ENCODE measurements at places on chromosomes 11 and 22.

DNA sequence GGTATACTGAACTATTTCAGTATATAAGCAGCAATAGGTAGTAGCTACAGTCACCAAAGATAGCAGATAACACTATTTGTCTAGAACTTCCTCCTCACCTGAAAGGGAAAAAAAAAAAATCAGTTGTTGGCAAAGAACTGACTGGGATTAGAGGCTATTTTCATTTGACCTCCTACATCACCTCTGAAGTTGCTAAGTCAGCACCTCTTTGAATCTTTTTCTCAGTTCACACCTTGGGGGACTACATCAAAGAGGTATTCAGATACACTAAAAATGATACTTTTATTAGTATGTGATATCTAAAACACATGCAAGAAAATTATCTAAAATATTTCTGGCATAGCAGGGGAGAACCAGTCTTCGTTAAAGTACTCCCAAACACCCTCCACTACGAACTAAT is 16.2 kb downstream of the MSANTD2 start:
- no peak for DNase-seq

DNA sequence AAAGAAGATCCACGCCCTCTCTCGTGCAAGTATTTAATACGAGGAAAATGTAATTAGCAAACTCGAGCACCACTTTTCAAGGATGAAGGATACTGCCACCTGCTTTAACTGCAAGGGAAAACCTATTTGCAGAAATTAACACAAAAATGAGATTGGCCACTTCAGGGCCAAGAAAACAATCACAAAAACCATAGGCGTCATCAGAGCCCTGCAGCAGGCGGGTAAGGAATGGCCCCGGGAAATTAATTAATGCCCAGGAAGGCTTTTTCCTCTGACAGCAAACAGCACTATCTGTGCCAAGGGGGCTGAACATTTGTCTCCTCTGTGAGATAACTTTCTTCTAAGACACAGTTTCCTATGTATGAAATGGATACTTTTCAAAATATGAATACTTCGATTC is 255.7 kb downstream of the CTTN start:
- no peak for DNase-seq

DNA sequence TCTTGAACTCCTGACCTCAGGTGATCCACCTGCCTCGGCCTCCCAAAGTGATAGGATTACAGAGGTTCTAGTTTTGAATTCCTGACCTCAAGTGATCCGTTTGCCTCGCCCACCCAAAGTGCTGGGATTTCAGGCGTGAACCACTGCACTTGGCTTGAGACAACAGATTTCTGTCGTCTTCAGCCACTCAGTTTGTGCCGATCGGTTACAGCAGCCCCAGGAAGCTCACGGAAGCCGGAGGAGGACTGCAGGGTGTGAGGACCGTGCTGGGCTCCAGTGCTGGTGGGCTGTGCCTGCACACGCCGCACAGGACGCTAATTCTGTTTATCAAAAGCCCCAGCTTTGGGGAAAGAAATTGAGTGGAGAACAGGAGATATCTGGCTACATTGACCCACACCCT is 82.0 kb downstream of the CELSR1 start:
- DNase-seq: no peak

DNA sequence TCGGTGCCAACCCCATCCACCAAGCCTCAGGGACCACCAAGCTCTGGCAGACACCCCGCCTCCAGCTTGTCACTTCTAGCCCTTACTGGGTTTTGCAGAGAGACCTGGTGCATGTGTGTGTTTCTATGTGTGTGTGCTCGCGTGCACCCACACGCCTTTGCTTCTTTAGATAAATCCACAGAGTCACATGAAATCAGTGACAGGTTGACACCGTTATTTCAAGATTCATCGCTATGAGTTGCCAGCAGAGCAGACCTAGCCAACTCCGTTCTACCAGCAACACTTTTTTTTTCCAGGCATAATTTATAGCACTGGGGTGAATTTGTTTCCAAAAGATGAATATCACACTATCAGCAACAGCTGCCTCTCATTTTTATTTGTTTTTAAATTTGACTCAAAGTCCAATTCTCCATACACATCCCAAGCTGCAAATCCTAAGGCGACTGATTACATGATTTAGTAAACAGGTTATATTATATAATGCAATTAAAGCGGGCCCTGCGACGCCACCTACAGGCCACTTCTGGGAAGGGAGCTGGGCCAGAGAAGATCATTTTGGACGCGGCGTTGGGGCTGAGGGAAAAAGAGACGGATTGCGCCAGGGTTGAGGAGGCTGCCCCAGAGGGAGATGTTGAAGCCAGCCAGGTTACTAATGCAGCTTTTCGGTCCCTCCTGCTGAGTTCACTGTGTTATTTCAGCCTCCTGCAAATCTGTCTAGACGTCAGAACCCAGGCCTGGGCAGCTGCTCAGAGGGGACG is 150.5 kb downstream of the FEZ1 start:
- peak; percentile 22 for DNase-seq

DNA sequence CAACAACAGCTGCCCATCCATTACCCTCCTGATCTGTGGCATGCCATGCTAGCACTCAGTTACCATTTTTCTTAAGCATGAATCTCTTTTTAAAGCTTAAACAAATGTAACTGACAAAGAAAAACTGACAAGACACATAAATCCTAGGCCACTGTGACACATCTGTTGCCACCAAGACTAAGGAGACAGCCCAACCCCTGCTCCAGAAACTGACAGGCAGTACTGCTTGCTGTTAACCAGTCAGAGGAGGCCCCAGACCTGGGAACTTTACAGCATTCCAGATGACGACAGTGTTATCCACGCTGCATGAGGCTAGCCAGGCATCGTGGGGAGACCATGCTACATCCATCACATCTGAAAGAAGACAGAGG is 33.8 kb downstream of the HIRA start:
- no peak for DNase-seq

DNA sequence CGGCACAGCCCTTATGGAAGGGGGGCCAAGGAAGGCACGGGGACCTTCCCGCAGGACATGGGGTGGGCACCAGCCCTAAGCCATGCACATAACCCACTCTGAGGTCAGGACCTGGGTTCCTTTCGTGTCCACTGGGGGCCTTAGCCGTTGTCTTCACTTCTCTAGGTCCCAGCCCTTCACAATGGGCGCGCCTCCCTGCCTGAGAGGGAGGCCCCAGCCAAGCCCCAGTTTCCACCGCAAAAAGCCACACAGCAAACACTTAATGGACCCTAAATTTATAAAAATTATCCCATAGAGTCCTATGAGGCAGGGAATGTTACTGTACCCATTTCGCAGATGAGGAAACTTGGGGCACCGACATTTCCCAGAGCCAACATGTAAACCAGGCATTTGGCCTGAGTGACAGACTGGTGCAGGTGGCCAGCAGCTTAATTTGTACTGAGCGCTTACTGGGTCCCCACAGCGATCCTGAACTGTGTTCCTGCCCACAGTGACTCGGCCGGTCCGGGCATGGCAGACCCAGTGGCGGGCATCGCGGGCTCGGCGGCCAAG is 1.2 kb downstream of the GAS2L1 start:
- DNase-seq: no peak

GRCh38 chr22:31962387-31963125 is 18.2 kb downstream of the YWHAH start:
- DNase-seq: no peak

GRCh38 chr11:72704028-72704782 is 30.0 kb upstream of the PDE2A start:
- no peak for DNase-seq

DNA sequence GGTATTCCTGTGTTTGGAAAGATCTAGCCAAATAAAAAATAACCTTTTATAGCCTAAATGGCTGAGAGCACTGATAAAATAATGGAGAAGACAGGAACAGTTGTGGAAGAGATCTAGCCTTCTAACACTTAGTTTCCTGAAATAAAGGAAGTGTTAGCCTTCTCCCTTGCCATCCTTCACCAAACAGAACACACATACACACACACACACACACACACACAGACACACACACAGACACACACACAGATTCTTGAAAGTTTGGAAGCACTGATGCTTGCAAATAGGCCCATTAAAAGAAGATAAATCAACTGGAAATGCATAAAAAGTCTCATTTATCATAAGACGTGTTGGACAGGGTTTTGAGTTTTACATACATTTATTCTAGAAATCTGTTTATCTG is 37.5 kb downstream of the KIRREL3 start:
- no peak for DNase-seq

DNA sequence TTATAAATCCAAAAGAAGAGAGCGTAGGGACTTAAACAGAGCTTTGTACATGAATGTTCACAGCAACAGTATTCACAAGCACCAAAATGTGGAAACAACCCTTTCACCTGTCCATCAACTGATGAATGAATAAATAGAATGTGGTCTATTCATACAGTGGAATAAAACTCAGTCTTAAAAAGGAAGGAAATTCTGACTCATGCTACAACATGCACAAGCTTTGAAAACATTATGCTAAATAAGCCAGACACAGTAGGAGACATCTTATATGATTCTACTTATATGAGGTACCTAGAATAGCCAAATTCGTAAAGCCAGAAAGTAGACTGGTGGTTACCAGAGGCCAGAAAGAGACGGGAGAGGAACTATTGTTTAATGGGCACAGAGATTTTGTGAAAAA is 74.3 kb downstream of the SHANK2 start:
- no peak for DNase-seq

- no peak for DNase-seq
These were observed 40.3 kb downstream of the OR5B17 start for GRCh38 chr11:58318532-58318931.

DNA sequence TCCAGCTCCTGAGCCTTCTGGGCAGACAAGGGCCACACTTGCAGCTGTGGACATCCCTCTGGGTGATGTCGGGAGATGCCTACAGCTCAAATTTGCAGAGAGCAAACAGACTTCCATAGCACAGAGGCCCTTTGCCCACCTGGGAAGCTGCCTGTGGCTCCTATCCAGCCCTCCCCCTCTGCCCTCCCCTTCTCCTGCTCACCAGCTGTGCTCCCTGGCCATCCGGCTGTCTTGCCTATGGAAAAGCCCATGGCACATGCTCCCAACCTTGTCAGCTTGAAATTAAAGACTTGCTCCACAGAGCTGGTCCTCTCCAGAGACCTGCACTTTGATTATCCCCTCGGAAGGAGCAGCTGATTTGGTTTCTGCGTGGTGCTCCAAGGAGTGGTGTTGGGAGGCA is 118.9 kb upstream of the NECTIN1 start:
- no peak for DNase-seq

DNA sequence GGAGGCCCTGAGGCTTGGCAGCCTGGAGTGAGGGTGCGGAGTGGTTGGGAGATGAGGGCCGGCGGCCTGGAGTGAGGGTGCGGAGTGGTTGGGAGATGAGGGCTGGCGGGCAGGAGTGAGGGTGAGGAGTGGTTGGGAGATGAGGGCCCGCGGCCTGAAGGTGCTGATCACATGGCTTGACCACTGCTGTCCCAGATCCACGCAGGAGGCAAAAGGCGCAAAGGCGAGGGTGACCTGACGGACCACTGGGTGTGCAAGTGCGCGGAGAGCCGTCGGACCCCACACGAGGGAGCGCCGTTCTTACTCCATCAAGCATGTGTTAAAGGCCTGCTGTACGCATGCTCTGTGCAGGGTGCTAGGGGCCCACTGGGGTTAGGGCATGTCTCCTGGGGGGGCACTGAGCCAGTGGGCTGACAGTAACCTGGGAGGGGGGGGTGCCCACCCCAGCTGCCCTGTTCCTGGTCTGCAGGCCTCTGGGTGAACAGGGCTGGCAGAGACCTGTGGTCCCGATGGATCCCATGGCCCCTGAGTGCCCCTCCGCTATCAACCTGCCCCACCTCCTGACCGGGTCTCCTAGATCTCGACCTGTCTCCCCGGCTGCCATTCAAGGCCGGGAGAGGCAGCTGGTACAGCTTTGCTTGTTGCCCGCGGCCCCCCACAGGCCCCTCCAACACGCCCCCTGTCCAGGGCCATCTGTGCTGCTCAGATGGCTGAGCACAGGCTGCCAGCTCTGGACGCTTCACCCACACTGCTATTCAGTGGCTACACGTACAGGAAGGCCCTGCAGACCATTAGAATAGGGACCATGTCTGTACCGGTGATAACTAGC is 21.1 kb downstream of the MRGPRD start:
- no peak for DNase-seq

DNA sequence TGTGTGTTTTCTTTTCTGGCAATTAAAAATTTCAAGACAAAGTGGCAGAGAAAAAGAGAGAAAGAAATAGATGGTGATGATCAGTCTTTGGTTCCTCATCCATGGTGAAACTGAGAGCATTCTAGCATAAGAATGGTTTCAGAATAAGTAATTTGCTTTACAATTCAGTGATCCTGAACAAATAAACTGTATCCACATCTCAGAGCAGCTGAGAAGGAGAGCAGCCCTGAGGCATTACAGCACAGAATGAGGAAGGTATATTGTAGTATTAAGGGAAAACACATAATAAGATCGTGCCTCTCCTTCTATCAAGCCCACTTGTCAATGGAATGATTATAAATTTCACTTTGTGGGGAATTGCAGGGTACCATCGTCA is 17.4 kb downstream of the LUZP2 start:
- no peak for DNase-seq

- no peak for DNase-seq
These were observed 17.6 kb downstream of the SMIM38 start for GRCh38 chr11:69173331-69173730.

DNA sequence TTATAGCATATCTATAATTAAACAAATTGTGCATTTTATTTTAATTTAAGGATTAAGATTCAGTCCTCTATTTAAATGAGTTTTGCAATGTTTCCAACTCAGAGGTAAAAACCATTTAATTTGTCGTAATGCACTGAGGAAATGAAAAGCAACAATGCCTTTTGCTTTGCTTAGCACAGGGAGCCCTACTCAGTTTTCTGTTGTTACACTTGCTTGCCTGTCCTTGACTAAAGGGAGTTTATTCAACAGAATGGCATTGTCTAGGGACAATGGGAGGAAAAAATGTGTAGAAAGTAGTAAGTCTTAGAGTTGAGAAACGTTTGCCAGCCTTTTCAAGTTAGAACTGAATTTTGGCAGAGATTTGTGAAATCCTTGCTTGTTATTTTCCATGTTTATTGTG is 734.2 kb upstream of the ANO3 start:
- no peak for DNase-seq

GRCh38 chr11:62061356-62062222 is 62.2 kb upstream of the INCENP start:
- no peak for DNase-seq

- no peak for DNase-seq
These were observed 86.3 kb downstream of the SNX19 start for GRCh38 chr11:130829920-130830511.

DNA sequence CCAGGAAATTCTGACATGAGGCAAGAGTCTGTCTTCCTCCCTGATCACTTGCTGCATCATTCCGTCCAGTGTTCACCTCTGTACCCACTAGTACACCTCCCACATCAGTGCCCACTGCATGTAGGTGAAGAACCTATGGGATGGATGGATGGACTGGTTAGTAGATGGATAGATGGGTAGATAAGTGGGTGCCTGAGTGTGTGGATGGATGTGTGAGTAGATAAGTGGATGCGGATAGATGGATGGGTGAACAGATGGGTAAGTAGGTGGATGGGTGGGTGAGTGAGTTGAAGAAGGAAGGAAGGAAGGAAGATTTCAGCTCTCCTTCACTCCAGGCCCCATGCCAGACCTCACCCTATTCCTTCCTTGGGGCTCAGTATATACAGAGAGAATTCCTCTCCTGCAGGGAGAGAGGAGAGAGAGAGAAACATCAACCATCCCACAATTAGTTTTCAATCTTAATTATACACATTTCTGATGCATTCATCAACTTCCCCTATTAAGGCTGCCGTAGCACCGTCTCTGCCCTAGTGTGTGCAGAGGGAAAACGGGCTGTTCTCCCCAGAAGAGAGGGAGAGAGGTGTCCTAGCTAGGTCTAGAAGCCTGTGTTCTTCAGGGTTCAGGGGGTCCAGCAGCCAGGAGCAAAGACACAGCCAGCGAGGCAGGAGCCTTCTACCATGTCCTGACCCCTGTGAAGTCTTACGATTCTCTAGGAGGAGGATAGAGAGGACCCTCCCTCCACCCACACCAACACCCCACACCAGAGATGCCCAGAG is 125.3 kb downstream of the BUD13 start:
- no peak for DNase-seq
